ENCODE measurements at places on chromosomes 6 and 20. TPM values are rescaled to one million over a fixed set of nuclear protein-coding genes. Genes with fewer than 3 reads are reported as not detected.

GRCh38 chr6:132798869-132799538, 567 bp upstream of the SLC18B1 start:
- DNase-seq, result no peak

GRCh38 chr20:56987986-56988385, 278.5 kb downstream of the BMP7 start:
- DNase-seq, result no peak

The RAET1E gene
- 0.46 TPM for polyA plus RNA-seq

The CCDC170 gene
- 2.2 TPM for polyA plus RNA-seq

DNA sequence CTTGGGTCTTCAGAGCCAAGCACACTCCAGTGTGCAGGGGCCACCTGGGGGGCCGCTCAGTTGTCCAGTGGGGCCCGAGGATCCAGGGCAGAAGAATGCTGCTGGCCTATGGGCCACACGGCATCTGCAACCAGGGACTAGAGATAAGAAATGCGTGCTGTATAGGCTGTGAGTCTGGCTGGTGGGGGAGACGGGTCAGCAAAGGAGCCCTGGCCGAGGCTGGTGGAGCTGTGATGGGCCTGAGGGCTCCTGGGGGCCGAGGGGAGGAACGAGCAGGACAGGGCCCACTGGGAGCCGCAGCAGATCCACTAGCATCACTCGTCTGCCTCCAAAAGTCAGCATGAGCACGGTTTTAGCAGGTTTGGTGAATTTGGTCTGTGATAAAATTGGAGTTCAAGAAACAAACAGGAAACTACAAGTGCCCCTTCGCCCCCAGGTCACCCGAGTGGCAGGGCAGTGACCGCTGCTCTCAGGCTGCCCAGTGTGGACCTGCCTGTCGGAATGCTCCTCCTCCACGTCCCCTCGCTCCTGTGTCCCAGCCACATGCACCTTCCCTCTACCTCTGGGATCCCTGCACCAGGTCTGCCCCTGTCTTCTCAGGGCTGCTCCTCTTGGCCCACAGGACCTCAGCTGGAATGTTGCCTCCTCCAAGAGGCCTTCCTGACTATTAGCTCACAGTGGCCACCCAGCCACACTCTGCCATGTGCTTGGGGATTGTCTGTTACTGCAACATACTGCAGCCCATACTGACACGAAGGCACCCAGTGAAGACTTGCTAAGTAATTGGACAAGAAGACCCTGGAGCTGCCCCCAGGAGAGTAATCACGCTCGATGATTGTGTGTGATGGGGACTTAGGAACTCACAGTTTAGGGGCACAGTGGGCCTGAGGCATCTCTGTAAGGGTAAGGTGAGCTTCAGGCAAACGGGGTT, 10.9 kb downstream of the ACSS1 start:
- no peak for DNase-seq

DNA sequence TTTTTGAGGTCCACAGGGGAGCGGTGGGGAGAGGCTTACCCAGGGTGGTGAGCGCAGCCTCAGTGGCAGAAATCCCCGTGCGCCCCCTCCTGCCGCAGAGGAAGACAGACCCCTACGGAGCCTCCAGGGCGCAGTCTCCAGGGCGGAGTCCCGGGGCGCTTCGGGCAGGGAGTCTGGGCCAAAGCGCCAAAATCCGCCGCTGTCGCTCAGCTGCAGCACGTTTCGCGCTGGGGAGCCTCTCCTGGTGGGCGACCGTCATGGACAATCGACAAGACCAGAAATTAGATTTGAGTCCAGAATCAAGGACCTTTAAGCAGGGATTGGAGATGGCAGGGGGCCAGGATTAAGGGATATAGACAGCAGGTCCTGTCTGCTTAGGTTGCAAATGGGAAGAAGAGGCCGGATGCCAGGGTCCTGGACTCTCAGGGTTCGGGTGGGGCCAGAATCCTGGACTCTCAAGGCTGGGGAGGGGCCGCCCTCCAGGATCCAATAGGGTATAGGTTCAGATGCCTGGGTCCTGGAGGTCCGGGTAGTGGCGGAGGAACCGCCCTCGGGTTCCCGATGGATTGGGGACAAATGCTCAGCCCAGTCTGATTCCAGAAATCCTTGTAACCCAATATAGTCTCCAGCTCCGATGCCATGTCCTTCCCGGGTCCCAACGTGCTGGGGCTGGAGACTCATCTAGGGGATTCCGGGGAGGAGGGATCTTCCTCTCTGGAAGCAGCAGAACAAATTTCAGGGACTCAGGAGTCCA, 7.9 kb upstream of the HLA-E start:
- DNase-seq, result no peak

The DOK5 gene
- polyA plus RNA-seq, result 11.3 TPM

DNA sequence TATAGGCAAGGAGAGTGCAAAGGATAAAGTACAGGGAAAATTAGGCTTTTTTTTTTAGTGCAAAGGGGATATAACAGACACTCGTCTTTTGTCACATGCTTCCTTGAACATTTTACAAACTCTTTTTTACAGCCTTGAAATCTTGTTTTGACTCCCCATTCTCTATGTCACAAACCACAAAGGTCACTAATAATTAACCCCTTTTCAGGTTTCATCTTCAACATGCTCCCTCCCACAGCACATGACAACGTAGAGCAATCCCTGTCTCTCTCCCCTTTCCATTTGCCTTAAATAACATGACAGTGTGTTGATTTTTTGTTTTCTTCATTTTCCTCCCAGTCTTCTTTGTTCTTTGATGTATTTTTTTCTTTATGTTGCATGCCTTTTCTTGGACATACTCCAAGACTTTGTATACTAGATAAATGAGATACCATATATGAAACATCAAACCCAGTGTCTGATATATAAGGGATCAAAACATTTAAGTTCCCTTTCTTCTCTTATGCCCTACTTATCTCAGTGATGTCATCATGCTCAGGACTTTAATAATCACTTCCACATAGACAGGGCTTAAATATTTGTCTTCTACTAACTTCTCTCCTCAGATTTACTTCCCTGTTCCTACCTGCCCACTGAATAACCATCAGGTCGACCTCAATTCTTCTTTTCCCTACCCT, 378.7 kb upstream of the HSF2 start:
- no peak for DNase-seq

The MMP24OS gene
- polyA plus RNA-seq, result 40.6 TPM

DNA sequence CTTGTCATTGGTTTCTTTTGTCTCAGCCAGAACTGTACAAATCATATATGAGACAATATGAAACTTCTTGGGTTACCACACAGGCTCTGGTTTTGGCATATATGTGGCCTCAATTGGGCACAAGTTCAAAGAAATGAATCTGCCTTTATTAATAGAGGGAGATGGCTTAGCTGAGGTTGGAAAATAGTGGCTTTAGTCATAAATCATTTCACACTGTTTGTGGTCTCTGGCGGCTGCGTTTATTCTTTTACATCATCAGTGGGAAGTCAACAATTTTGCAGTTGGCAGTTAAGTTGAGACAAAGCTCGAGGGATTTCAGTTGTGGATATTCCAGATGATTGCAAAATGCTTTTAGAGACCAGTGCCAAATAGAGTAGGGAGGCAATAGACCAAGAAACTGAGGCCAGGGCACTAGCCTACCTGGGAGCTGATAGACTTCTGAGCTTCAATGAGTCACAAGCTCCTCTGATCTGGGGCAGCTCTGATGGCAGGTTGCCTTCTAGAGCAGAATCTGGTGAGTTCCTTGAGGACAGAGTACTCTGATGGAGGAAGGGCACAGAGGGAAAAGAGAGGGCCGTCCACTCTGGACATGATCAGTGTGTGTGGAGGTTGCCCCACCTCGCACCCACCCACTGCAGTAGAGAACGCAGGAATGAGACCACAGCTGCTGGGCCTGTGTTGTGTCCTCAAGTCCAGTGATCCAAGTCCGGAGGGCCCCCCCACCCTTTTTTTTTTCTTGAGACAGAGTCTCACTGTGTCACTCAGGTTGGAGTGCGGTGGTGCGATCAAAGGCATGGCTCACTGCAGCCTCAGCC, 73.5 kb downstream of the ARMC2 start:
- no peak for DNase-seq

The OR2H2 gene
- 0.16 TPM for polyA plus RNA-seq

DNA sequence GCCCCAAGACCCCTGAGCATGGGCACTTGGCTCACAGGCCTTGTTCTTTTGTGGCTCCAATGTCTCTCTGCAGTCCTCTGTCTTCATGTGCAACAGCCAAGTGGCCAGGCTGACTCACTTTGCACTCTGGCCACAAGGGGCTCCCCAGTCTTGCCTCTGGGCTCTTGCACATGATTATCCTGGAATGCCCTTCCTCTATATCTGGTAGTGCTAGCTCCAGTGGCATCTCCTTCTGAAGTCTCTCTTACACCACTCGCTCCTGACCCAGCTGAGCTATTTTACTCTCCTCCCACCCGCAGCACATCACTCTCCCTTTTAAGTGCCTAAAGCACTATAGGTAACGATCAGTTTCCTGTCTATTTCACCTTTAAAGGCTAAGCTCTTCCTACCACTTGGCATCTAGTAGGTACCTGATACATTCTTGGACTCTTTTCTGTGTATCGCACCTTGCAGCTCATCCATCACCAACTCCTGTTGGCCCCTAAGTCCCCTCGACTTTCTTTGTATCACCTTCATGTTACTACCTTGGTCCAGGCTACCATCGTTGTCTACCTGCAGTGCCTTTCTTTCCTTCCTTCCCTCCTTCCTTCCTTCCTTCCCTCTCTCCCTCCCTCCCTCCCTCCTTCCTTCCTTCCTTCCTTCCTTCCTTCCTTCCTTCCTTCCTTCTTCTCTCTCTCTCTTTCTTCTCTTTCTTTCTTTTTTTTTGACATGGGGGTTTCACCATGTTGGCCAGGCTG, 211.9 kb upstream of the RNF24 start:
- DNase-seq, result no peak

The PACRG gene
- polyA plus RNA-seq, result 10.9 TPM

- peak; percentile 32 for DNase-seq
These were observed 67.9 kb downstream of the NCOA7 start for GRCh38 chr6:125858427-125859320.

GRCh38 chr6:4380881-4381281, 245.5 kb upstream of the ECI2 start:
- DNase-seq, result no peak

GRCh38 chr6:44630125-44631028, 242.9 kb downstream of the CDC5L start:
- DNase-seq, result no peak

- DNase-seq, result peak; percentile 65
These were observed 13.6 kb downstream of the ITPA start for GRCh38 chr20:3222635-3223600.

The SUPT3H gene
- 22.3 TPM for polyA plus RNA-seq

DNA sequence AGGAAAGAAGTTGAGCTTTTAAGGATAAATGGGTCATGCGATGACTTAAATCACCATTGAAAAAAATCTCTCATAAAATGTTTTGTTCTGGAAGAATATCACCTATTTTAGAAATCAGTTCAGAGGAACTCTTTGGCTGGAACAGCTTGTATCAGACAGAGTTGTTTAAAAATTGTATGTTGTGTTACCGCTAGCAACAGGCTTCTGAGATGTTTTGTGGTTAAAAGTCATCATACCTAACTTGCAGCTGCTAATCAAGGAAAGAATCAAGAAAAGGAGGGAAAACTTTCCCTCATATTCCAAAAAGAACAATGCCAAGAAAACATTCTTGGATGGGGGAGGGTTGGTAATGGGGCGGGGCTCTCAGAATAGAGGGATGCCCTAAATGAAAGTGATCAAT, 220.7 kb upstream of the CITED2 start:
- no peak for DNase-seq

GRCh38 chr6:100622907-100623692, 158.4 kb upstream of the SIM1 start:
- no peak for DNase-seq

The BCAS1 gene
- 2.4 TPM for polyA plus RNA-seq

The PKHD1 gene
- polyA plus RNA-seq, result 23.9 TPM

All from right renal pelvis (tissue), 4 donors.